ENCODE measurements at places on chromosomes 1 and 21.
A peak's percentile ranks its signal among the peaks of the same experiment; 100 is the strongest.

- no peak for DNase-seq
Measured at GRCh38 chr1:28560886-28561285, 8.0 kb downstream of the TRNAU1AP start.

- no peak for DNase-seq
Measured at GRCh38 chr1:165882168-165882837, 54.9 kb downstream of the UCK2 start.

- DNase-seq = no peak
Measured at GRCh38 chr21:35399002-35399530, 350.0 kb upstream of the RUNX1 start.

DNA sequence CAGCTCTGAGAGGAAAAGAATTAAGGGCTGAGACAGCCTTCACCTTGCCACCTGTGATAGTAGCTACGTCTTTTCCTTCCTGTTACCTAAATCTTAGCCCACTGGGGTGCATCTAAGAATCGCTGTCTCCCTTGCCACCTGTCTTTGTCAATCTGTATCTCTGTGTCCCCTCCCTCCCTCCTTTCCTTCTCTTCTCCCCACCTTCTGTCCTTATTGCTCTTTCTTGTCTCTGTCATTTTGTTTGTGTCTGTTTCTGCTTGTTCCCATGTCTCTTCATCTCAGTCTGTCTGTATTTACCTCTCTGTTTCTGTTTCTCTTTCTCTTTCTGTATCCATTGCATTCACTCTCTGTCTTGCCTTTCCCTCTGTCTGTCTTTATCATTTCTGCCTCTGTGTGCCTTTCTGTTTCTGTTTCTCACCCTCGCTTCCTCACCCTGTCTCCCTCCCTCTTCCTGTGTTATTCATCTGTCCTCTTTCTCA is 30.2 kb downstream of the SLC22A15 start:
- DNase-seq = peak; percentile 46

DNA sequence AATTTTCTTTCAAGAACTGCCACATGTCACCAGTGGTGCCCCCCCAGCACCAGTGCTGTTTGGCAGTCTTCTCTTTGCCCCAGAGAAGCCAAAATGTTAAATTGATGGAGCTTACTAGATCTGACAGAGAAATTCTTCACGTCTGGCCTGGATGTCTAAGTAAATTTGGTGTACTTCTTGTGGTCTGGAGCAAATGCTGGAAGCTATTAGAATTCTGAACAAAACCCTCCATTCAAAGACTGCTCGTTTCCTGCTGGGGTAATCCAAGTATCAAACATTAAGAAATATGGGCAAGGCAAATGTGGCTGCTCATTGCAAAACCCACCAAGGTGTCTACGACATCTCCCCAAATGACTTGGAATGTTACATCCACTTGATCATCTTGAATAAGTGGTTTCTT is 92.3 kb downstream of the ROR1 start:
- DNase-seq = no peak

DNA sequence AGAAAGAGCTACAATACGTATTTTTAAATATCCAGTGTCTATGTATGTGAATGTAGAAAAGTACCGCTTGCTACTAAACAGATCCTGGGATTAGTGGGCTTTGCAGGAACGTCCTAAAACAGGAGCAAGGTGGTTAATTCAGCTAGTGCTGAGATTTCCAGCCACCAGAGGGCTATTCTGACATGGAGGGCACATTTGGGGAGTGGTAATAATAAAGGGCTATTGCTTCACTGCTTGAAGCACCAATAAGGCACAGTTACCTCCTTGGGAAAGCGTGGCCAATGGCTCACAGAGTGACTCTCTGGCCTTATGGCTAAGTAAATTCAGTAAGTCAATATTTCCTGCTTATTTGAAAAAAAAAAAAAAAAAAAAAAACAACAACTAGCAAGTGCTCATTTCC is 152.4 kb downstream of the GABPA start:
- no peak for DNase-seq

DNA sequence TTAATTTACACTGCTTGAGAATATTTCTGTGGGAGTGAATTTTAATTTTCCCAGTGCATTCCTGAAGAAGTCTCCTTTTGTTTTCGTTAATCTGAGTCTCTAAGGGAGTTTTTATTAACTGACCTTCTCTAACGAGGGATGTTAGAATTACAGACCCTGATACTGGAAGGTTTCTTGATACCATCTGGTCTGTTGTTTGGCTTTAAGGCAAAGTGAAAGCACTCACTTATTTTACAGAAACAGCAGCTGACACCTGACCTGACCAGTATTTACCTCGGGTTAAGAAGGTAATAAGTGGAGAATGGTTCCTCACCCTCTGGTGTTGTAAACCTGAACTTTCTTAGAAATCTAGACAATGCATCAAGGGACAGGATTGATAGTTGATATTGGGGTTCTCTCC is 12.4 kb downstream of the CDC14A start:
- no peak for DNase-seq

GRCh38 chr1:231610388-231610787 is 16.2 kb upstream of the DISC1 start:
- DNase-seq = no peak

- no peak for DNase-seq
Measured at GRCh38 chr1:91651661-91652071, 151.0 kb downstream of the CDC7 start.

DNA sequence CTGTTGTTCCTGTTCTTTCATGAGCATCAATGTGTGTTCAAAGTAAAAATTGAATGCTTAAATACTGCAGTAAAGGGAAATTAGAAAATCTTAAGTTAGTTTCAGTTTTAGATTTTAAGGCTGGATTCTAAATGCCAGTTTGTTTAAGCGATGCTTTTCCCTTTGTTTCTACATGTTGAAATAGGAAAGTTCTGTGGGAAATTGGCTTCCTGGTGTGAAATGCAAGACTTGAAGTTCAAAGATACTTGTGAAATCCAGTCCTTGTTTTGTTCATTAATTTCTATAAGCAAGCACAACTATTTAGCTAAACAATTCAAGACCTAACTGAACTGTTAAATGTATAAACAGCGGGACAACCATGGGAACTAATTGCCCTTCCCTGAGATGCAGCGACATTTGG is 149.1 kb downstream of the LYPLAL1 start:
- no peak for DNase-seq

- no peak for DNase-seq
Measured at GRCh38 chr1:234927971-234928640, 200.5 kb downstream of the TOMM20 start.

DNA sequence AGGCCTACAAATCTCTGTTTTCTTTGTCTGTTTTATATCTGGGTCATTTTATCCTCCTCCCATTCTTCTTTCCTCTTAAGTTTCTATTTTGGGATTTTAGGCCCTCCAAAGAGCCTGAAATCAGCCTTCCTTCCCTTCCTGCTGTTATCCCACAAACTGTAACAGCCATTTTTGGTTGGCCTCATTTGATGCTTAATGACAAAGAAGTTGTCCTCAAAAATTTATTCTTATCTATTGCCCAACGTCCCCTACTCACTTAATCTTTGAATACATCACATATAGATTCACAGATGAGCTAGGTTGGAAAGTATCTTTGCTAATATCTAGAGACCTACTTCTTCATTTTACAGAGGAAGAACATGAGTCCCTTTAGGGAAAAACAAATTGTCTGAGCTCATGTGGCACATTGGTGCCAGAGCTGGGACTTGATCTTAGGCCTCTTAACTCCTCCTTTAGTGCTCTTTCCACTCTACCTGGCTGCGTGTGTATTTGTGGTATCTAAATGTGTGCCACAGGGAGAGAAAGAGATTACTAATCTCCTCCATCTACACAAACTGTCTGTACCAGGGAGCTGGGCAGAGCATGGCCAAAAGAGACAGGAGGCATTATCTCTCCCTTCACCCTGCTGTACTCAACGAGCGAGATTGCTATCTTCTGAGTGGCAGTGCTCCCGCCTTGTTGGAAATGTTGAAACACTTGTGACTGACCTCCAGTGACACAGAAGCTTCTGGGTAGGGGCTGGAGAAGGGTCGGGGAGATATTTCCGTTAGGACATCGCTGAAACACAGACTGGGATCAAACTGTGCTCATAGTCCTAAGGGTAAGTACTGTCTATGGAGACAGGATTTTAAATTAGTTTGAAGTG is 30.1 kb downstream of the RHEX start:
- no peak for DNase-seq

DNA sequence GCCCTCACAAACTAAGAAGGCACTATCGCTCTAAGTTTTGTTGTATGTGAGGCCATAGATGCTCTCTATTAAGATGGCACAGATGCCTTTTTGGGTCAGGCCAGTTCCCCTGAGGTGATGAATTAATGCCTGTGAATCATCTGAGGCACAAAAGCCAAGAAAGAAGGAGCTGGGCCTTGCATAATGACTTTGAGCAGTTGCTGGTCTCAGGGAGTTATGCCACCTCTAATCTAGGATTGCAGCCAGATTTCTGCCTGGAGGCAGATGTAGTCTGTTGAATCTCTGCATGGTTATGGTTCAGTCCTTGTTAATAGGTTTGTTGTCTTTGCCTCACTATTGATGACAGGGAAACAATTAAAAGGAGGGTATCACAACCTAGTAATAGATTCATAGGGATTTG is 168.1 kb upstream of the CHRM3 start:
- DNase-seq = no peak

DNA sequence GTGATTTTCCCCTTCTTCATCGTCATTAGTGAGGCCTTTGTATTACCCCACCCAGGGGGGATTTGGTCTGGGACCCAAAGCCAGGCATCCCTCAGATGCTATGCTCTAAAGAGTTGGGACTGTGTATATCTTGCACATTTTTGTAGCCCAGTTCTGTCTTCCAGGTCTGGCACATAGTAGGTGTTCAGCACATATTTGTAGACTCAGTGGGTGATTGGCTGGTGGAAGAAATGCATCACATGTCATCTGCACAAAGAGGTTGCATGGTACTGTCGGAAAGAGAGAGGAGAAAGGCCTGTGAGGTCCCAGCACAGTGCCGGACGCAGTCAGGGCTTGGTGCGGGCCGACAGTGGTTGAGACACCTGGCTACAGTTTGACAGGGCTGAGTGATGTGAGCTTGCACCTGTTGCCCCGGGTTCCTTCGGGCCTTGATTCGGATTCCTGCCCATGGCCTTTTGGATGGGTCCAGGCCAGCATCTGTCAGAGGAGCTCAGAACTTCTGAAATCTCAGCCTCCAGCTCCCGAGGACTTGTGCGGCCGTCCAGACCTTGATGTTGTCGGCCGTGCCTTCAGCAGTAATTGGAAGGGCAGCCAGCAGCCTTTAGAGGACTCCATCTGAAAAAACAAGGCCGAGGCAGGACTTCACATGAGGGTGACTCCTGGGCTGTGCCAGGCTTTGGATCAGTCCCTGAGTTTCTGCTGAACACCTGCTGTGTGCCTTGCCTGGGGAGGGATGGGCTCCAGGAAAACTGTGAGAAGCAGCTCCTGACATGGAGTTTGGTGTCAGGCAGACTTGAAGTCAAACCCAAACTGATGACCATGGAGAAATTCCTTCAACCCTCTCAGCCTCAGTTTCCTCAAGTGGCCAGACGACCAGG is 40.9 kb upstream of the PADI1 start:
- no peak for DNase-seq

DNA sequence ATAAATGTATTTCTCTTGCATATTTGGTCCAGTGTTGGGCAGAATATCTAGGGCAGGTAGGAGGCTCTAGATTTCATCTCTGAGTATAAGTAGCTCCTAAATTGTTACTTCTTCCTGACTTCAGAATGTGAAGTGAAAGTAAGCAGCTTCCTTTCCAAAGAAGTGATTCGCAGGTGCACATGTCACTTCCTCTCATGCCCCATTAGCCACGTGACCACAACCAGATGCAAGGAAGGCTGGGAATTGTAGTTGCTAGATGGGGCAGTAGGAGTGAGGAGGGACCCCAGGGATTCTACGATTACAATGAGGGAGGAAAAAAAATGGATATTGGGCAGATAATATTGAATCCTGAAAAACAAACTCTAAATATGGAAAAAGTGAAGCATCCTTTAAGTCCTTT is 113.2 kb upstream of the CYYR1 start:
- DNase-seq = peak; percentile 52

GRCh38 chr1:88016947-88017346 is 667.1 kb upstream of the PKN2 start:
- no peak for DNase-seq

DNA sequence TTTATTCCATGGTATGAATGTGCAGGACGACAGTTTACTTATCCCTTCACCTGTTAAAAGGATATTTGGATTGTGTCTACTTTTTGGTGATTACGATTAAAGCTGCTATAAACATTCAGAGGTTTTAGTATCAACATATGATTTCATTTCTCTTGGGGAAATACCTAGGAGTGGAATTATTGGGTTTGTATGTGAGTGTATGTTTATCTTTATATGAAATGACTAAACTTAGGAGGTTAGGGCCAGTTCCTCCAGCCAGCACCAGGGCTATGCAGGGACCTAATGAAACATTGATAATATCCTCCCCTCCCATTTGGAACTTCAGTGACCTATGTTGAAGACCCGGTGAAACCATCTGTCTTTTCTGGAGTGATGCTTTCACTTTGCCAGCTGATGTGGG is 13.8 kb downstream of the TMEM51 start:
- no peak for DNase-seq

GRCh38 chr1:66954208-66954607 is 29.4 kb downstream of the MIER1 start:
- DNase-seq = no peak

DNA sequence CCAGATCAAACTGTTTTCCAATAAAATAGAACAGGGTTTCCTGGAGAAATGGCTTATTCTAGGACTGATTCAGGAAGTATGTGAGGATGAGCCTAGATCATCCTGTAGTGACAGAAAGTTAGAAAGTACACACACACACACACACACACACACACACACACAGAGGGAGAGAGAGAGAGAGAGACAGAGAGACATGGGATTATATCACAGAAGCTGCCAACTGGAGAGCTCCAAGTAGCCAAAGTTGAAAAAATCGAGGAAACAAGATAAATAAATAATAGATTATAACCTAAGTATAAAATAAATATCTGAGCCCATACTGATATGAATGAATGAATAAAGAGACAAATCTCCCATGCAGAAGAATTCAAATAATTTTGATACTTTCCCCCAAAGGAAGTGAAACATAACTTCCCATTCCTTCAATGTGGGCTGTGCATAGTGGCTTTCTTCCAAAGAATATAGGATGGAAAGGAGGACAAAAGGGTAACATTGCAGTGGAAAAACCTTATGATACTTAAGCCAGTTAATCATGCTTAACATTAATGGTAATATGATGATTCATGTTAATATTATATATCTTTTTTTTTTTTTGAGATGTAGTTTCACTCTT is 171.6 kb downstream of the NTPCR start:
- DNase-seq = no peak

GRCh38 chr1:245316784-245317183 is 162.0 kb downstream of the KIF26B start:
- DNase-seq = no peak

DNA sequence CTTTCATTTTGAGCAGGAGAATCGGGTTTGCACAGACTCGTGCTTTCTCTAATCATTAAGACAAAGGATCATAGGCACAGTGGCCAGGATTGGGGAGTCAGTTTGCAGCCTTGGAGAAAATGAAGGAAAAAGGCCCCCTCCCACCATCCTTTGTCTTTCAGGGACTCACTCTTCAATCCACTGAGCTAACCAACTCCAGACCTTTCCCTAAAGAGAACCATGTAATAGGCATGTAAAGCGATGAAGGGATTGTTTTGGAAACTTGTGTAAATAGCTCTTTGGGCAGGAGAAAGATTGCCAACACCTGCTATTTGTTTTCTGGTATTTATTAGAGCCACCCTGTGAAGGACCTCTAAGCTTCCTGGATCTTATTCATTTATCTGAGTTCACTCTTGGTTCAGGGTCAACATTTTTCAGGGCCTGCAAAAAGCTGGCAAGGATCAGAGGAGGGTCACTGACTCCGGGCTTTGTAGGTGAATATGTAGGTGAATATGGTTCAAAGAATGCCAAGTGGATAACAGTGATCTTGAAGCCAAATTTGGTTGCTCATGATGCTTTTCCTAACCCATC is 192.6 kb upstream of the FGGY start:
- no peak for DNase-seq

GRCh38 chr1:186628910-186629309 is 51.3 kb downstream of the PTGS2 start:
- no peak for DNase-seq

All from CD4-positive, alpha-beta T cell treated with Interferon alpha-2 for 1 hour (primary cell).